Fibroblast of villous mesenchyme (primary cell): ENCODE measurements at places on chromosomes 12 and 14. TPM values are rescaled to one million over a fixed set of nuclear protein-coding genes. Genes with fewer than 3 reads are reported as not detected.

RAPGEF3 gene
- total RNA-seq, result 3.2 and 9.1 TPM in 2 replicates

TSPAN8 gene
- total RNA-seq, result 0.43 TPM in 1 of 2 replicates, not detected in the other

BCAT1 gene
- 199 and 229 TPM in 2 replicates for total RNA-seq

PRIM1 gene
- total RNA-seq, result 6.4 and 10.8 TPM in 2 replicates

BDKRB2 gene
- 51.5 and 105 TPM in 2 replicates for total RNA-seq

FOXN4 gene
- not detected in 2 replicates for total RNA-seq

A2M gene
- 14.7 and 20.9 TPM in 2 replicates for total RNA-seq

INF2 gene
- total RNA-seq, result 47.0 and 68.7 TPM in 2 replicates

SERPINA5 gene
- total RNA-seq, result not detected in 2 replicates

HOXC9 gene
- 0.86 and 7.4 TPM in 2 replicates for total RNA-seq

LRP6 gene
- total RNA-seq, result 50.1 and 50.3 TPM in 2 replicates

REM2 gene
- under 0.01 and 0.43 TPM in 2 replicates for total RNA-seq

SLIRP gene
- total RNA-seq, result 108 and 134 TPM in 2 replicates

SLC17A8 gene
- not detected in 2 replicates for total RNA-seq

OASL gene
- total RNA-seq, result under 0.01 TPM in 2 replicates
